Activated naive CD4-positive, alpha-beta T cell treated with anti-CD3 and anti-CD28 coated beads, Interleukin-2, amount 10 ng/mL, durations not matched to agents 7 days and 5 days (primary cell): ENCODE measurements at places on chromosomes 2 and 18.

DNA sequence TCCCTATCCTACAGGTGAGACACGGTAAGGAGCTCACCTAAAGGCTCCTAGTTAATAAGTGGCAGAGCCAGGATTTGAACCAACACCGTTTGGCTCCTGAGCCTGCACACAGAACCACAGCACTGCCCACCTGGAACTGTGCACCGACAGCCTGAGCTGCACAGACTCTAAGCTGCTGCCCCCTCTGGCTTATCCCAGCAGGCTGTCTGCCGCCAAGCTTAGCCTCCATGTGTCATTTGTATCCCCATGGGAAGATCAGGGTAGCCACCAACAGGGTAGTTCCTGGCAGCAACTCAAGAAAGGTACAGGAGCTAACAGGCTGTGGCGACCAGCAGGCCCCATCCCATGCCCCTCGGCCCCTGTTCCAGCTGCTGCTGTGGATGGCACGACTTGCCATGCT lies 135.7 kb downstream of the LRRC30 start:
- no peak for DNase-seq

- DNase-seq, result no peak
Measured at GRCh38 chr18:22827216-22827615, 105.9 kb upstream of the RBBP8 start.

GRCh38 chr2:214995926-214996670 lies 142.3 kb downstream of the ABCA12 start:
- no peak for DNase-seq

DNA sequence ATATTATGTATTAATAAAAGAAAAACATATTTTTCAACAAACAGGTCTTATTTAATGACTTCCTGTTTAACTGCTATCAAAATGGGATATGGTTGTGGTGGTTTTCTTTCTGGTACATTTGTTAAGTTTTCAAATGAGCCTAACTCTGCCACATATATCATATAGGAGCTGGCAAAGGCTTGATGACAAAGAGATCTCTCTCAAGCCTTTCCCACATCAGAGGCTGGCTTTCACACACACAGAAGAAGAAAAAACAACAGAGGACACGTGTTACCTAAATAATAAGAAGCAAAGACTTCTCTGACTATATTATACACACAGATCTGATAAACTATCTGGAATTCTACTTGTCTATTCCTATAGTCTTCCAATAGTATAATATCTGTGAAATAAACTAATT lies 46.1 kb downstream of the CFAP36 start:
- no peak for DNase-seq

GRCh38 chr18:51196811-51197660 lies 445 bp downstream of the MEX3C start:
- peak; percentile 64 for DNase-seq

DNA sequence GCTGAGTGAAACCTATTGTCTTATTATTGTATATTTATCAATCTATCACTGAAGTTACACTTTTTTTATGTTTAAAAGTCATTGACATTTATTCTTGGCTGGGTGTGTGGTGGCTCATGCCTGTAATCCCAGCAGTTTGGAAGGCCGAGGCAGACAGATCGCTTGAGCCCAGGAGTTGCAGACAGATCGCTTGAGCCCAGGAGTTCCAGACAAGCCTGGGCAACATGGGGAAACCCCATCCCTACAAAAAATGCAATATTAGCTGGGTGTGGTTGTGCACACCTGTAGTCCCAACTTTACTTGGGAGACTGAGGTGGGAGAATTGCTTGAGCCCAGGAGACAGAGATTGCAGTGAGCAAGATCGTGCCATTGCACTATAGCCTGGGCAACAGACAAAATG lies 97.8 kb downstream of the EPC2 start:
- DNase-seq, result no peak

- no peak for DNase-seq
Measured at GRCh38 chr18:48413342-48413741, 4.2 kb upstream of the ZBTB7C start.

DNA sequence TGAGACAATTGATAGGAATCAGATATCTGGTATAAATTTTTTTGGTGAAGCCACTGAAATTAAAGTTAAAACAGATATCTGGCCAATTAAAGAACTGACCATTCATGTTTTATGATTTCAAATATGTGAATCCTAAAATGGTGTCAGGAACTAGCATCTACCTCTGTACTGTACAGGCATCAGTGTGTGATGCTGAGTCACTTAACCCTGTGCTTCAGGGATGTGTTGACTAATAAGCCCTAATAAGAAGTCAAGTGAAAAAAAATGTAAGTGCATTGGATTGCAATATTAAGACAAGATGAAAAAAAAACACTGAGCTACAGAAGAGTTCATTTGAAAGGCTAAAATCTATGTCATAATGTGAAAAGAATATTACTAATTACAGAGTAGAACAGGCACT lies 9.1 kb upstream of the UNC80 start:
- no peak for DNase-seq

DNA sequence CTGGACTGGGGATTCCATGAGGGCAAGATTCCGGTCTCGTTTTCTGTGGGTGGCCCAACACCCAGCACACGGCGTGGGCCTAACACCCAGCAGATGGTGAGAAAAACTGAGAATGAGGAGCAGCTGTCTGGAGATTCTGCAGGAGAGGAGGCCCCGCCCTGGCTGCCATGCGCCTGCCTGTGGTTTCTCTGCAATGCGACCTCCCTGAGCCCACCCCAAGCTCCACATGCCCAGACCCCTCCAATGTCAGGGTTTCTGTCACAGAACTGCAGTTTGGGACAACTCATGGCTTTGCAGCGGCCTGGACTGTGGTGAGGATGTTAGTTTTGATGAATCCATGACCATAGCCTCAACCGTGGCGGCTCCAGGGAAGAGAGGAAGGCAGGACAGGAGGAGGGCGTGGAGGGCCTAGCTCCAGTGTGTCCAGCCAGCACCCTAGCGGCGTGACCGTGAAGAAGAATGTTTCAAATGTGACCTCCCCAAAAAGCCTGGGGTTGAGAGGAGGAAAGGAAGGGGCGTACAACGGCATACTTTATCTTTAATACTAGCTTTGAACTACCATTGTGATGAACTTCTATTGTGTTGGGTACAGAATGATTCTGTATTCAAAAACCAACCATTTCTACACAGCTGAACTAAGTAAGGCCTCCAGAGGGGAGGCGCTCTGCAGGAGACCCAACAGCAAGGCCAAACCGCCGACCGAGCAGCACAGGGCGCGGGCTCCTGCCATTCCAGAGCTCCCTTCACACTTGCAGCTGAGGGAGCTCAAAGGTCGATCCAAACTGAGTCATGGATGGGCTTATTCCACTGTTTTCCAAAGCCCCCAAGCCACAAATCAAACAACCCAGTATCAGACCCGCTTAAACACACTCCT lies 3.4 kb downstream of the PXDN start:
- DNase-seq, result no peak

- no peak for DNase-seq
Measured at GRCh38 chr18:44744161-44745121, 63.8 kb downstream of the SETBP1 start.

GRCh38 chr2:41101281-41101680 lies 649.4 kb upstream of the SLC8A1 start:
- no peak for DNase-seq

DNA sequence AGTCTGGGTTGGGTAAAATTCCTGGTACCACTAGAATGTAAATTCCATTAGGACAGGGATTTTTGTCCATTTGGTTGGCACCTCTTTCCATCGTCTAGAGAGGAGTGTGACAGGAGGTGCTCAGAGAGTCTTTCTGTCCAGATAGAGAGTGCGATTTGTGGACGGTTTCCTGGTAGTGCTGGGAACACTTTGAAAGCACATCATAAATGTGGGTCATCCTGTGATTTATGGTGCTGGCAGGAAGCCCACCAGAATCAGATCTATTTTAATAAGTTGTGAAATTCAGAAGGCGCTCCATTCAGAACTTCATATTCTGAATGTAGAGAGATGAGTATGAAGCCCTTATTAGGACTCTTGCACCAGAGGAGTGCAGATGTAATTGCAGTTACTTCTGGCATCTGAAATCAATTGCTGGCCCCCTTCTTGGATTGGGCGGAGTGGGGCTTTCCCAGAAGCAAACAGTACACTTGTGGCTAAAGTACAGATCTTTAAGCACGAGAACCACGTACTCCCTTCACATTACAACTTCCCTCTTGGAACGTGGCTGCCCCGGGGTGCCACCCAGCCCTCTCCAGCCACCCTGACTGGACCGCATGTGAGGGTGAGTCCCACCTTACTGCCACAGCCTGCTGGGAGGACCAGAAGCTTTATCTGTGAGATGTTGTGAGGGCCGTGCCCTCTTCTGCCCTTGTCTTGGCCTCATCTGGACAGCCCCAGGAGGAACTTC lies 243.2 kb downstream of the MYO3B start:
- DNase-seq, result no peak
